Activated T-cell treated with anti-CD3 and anti-CD28 coated beads for 1 hour (primary cell): ENCODE measurements at places on chromosomes 16 and 17.

DNA sequence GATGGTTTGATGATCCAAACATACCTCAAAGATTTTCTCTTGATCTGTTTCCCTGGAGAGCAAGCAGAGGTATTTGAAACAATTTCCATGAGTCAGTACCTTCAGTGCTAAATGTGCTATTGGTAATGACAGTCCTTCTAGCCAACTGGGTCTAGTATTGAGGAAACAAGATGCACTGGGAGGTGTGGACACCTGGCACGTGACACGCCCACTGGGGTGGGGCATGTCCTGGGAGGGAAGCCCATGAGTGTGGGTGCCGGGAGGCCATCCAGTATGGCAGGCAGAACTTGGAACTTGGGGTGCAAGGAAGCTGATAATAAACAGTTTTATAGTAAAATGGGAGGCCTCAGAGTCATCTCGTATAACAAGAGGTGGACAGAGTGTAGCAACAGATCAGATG, 17.9 kb upstream of the AKAP1 start:
- DNase-seq: no peak

DNA sequence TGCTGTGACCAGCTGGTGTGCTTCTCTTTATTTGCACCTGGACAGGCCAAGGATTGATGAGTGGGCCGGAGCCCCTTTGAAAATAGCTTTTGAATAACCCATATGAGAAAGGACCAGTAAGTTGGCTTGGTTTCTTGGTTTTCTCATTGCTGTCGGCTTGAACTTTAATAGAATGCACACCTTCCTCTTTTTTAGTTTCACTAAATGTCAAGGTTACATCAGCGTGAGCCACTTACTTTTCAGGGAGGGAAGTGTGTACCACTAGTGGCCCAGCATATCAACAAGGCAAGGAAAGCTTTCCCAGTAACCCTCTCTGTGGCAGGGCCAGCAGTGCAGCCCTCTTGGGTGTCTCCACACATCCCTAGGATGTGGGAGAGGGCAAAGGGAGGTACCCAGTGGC, 433.3 kb downstream of the CA10 start:
- no peak for DNase-seq

- DNase-seq: no peak
These were observed 47.0 kb upstream of the FBXO47 start for GRCh38 chr17:39014044-39014794.

- DNase-seq: peak; percentile 59
These were observed 59.8 kb upstream of the RPH3AL start for GRCh38 chr17:412211-413015.

- DNase-seq: no peak
These were observed 49.8 kb downstream of the COTL1 start for GRCh38 chr16:84568066-84568465.

DNA sequence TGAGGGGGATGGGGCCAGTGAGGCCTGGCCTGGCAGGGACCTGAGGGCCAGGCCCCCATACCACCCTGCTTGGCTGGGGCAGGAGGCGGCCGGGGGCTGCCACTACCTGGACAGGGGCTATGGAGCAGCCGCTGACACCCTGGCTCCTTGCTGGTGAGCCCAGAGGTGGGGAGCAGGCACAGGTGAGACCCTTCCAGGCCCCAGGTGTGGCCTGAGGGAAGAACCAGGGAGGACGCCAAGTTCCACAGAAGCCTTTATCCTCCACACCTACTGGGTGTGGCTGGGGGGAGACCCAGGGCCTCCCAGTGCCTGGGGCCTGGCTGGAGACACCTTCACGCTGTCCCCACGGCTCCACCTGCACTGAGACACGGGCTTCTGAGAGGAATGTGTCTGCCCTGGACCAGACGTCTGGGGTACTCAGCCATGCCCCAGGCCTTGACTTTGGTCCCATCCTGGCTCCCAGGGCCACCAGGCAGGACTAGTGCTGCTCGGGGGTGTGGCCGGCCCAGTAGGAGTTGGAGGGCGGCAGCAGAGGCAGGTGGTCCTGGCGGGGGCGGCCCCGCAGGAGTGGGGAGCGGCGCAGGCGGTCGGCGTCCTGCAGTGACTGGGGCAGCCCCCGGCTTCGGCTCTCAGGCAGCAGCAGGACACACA, 4.7 kb downstream of the SLC22A31 start:
- no peak for DNase-seq

DNA sequence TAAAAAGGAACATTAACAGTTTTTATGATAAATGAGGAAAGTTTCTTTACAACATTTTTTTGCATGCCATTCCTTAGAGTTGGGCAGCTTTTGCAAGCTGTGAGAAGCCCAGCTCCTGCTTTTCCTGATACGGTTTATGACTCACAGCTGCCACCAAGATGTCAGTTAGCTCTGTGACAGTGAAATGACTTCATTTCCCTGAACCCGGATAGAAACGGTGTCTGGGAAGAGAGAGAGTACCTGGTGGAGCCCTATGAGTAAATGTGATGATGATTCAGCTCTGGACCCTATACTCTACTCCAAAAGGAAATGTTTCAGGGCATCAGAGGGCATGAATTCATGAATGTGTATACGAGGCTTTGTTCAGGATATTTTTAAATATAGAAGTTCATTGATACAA, 366.3 kb upstream of the HSBP1 start:
- DNase-seq: no peak

DNA sequence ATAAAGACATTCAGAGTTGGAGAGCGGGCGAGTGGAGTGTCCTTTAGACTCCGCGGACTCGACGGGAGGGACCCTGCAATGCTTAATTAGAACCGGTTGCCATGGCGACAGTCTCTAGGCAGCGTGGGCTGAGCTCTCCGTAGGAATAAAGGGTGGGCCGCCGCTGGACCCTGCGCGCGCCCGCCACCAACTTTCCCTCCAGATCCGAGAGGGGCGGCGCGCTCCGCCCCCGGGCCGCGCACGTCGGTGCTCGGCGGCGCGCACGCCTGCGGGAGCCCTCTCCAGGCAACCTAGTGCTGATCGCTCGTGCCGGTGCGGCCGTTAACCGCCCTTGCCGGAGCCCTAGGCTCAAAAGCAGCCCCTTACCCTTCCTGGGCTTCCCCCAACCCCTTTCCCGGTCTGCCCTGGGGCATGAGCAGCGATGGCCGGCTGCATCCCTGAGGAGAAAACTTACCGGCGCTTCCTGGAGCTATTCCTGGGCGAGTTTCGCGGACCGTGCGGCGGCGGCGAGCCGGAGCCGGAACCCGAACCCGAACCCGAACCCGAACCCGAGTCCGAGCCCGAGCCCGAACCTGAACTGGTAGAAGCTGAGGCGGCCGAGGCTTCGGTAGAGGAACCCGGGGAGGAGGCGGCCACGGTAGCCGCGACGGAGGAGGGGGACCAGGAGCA, at the start of gene PPM1E:
TSS of gene PPM1E (plus strand) at position 278 of the 669 bp plus-strand sequence.
- peak; percentile 14 for DNase-seq

DNA sequence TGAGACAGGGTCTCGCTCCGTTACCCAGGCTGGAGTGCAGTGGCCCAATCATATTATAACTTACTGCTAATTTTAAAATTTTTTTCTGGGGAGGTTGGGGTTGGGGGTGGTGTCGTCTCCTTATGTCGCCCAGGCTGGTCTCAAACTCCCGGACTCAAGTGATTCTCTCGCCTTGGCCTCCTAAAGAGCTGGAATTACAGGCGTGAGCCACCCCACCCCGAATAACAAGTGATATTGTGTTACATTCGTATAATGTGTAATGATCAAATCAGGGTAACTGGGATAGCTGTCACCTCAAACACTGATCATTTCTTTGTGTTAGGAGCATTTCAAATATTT, 16.2 kb upstream of the KPNA2 start:
- no peak for DNase-seq

DNA sequence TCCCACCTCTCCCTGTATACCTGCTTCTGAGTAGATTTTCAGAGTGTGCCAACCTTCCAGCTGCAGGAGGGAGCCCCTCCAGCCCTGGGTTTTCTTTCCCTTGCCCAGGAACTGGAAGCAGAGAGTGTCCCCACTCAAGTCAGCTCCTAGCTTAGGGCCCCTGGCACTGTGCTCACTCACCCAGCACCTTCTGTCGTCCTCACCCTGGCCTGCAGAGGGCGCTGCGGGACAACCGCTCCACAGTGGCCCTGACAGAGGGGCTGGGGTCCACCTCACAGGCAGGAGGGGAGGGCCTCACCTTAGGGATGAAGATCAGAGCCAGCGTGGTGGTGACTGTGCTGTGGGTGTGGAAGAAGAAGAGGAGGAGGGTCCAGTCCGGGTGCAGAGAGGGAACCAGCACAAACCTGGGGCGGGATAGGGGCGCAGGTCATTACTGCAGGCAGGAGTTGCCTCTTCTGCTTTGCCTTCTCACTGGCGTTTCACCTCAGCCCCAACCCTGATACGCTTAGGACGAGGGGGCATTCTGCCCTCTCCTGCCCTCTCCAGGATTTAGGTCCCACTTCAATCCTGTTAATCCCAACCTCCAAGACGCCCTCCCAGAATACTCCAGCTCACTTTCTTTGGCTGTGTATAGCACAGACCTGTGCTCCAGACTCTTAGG, 10.0 kb downstream of the GPR179 start:
- peak; percentile 19 for DNase-seq

DNA sequence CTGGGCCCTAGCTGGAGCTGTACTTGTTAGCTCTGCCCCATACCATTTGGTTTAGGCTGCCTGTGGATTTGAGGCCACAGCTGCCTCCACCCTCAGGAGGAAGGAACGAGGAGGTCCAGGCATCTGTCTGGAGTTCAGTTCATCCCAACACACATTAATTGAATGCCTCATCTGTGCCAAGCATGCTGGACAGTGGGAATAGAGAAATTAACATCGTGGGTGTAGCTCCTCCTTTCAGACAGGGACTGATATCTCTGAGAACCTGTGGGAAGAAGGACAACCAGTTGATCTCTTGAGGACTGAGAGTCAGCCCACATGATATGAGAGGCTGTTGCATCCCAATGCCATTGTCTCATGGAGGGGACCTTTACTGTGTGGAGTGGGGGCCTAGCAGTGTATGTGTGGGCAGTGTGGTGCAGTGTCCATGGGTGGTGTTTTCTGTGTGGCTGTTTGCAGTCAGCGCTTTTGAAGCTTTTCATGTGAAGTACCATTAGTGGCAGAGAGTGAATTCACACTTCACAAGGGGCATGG, 29.4 kb upstream of the DDX52 start:
- DNase-seq: no peak

DNA sequence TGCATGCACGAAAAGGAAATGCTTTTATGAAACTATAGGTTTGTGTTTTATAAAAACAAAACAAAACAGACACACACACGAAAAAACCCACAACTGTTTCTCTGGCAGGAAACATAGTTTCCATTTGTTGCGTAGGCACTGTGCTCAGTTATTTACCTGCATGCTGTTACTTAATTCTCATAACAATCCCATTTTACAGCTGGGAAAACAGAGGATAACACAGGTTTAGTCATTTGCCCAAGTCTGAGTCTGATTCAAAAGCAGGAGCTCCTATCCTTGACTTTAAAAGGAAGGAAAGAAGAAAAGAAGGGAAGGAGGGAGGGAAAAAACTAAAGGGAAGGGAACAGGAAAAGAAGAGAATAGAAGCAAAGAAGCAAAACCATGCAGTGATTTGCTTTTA, 117.4 kb downstream of the DNAH3 start:
- no peak for DNase-seq

- no peak for DNase-seq
These were observed 126.1 kb downstream of the IRX5 start for GRCh38 chr16:55056585-55057401.

- no peak for DNase-seq
These were observed 31.6 kb downstream of the AATF start for GRCh38 chr17:36980280-36980761.

- DNase-seq: no peak
These were observed 34.7 kb downstream of the ADCY9 start for GRCh38 chr16:4081521-4082021.

GRCh38 chr17:17749025-17749772, 67.9 kb downstream of the RAI1 start:
- no peak for DNase-seq

- no peak for DNase-seq
These were observed 605 bp downstream of the NLRP1 start for GRCh38 chr17:5583426-5584382.

DNA sequence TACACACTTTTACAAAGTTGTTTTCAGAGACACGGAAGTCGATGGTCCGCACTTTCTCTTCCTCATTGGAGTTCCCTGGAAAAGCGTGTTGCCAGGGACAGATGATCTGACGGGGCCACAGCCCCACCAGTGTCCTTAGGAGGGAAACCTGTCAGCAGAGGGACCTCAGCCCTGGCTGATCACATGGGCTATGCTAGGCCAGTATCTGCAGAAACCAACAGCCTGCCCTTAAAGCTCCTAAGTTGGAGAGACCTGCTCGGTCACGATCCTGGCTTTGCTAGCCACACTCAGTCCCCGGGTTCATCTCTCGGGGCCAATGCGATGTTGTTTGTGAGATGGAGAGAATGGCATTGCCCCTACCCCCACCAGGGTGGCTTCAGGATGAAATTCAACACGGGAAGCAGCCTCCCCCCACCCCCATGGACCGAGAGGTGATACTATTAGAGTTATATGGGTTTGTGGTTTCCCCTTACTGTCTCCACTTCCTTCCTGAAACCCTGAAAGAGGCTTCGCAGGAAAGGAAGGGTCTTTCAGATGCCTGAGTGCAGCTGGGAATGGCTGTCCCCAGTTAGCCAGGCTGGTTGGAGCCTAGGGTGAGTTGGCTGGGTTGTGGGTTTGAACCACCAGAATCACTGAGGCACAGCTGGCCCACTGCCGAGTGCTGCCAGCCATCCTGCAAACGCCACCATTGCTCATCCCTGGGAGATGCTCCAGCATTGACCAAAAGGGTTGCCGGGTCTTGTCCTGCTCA, 16.6 kb downstream of the RMI2 start:
- DNase-seq: no peak

GRCh38 chr16:66948134-66948836, 12.8 kb upstream of the CES3 start:
- DNase-seq: no peak

GRCh38 chr17:41690497-41690896, 1.8 kb downstream of the EIF1 start:
- no peak for DNase-seq

DNA sequence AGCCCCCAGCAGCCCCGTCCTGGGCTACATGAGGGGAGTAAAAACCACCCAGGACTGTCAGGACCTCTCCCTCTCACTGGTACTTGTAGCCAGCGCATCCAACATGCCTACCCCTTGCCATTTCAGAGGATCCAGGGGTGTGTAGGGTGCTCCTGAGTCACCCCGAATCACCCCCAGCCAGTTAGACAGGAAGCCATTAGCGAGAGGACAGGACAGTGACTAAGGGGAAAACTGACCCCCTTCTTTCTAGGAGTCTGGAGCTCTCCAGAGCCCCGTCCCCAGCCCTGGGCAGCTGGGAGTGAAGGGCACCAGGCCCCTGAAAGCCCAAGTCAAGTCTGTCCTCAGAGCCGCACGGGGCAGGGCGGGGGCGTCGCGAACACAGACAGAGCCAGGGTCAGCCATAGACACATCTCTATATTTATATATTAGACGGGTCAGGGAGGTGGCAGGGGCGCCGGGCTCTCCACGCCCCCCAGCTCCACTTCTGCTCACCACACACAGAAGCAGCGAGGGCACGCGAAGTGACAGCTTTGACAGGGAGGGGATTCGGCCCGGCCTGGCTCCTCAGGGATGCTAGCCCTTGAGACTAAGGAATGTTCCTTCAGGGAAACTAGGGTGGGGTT, 485 bp upstream of the GDPD3 start:
- DNase-seq: no peak
